ENCODE measurements at places on chromosomes 6 and 20. TPM values are rescaled to one million over a fixed set of nuclear protein-coding genes. Genes with fewer than 3 reads are reported as not detected.

DNA sequence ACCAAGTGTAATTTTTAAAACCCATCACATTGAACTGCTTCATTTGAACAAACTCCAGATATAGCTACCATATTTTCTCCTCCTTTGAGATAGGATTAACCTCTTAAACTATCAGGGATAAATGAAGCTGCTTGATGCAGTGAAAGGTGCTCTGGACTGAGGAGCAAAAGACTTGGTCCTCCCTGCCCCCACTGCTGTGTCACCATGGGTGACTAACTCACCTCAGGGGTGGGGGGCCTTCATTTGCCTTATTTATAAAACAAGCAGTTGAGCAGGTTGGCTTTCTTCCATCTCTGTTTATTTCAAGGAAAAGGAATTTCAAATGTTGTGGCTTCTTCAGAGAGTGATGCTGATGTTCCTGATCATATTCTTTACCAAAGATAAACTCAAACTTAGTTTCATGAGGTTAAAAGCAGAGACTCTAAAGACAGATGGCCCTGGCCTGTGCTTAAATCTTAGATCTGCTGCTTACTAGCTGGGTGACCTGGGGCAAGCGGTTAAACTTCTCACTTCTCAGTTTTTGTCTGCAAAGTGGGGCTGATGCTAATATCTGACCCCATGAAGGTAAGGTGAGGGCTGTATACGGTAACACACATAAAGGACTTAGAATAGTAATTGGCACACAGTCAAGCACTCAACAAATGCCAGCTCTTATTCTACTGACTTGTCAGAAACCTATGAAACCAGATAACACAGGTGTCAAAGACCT lies 50.5 kb downstream of the FHL5 start:
- DNase-seq = no peak
- H3K27me3 ChIP-seq = no peaks in the 10 kb centered on the region
- no peak overlapping the region for H3K4me3 ChIP-seq
- no peak overlapping the region for H3K27ac ChIP-seq
- no peaks in the 10 kb centered on the region for H3K4me1 ChIP-seq

DNA sequence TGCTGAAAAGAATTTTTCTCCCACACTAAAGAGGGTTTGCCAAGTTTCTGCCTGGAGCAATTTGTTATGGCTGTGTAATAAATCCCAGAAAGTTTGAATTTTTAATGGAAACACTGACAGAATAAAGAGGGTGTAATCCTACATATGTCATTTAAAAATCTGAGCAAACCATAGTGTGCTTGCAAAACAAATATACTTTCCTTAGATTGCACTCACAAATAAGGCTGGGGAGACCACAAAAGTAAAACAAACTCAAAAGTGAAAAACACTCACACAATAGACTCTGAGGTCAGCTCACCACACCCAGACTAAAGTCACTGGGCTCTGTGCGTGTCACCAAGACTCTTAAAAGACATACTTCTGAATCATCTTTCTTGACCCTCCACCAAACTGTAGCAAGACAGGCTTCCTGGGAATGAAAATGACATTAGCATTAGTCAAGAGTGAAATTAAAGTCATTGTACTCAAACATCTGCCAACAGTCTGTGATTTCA lies 4.8 kb upstream of the ATXN1 start:
- peaks cover 69% of the 10 kb centered on the region for H3K4me1 ChIP-seq

- H3K27me3 ChIP-seq = no peaks in the 10 kb centered on the region
- H3K36me3 ChIP-seq = no peaks in the 10 kb centered on the region
- peak; percentile 88 for DNase-seq
- H3K27ac ChIP-seq = peak overlapping the region; percentile 93
- peak overlapping the region; percentile 93 for H3K4me3 ChIP-seq
Observed at GRCh38 chr6:38640216-38640909, 634 bp upstream of the BTBD9 start.

DNA sequence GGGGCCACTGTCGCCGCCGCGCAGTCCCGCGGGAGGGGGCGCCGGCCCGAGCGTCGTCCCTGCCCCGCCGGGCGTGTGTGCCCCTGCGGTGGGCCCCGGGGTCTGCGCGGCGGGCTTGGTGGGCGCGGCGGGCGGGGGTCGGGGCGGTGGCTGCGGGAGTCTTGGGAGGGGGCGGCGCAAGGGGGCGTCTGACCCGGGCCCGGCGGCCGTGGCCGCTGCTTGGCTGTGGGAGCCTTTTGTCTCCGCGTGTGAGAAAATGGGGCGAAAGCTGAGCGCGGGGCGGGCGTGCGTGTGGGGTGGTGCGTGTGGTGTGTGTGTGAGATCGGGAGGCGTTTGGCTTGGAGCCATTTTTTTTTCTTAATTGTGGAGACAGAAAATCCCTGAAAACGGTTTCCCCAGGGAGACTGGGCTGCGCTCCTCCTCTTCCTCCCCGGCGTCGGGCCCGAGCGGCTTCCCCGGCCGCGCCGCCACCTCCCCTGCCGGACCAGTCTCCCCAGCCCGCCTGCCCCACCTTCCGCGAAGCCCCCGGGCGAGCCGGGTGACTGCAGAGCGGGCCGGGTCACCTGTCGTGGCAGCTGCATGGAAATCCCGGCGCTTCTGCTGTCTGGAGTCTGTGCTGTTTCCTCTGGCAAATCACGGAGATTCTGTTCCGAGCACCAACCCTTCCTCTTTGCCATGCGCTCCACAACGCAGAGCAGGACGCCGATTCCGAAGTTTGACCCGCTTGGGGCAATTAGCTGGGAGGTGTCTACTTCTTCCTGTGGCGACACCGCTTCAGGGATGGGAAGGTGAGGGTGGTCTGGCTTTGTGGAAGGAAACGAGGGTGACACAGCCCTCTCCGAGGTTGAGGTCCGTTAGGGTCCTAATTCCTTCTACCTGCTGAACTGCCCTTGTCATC lies 64.4 kb downstream of the GTF2H5 start:
- H3K27me3 ChIP-seq = no peaks in the 10 kb centered on the region
- H3K4me1 ChIP-seq = peaks cover 6% of the 10 kb centered on the region
- H3K4me3 ChIP-seq = peak overlapping the region; percentile 89
- H3K36me3 ChIP-seq = no peaks in the 10 kb centered on the region
- peak overlapping the region; percentile 43 for H3K27ac ChIP-seq
- peak; percentile 82 for DNase-seq

GRCh38 chr6:7993952-7994351 lies 70.2 kb downstream of the BLOC1S5 start:
- H3K36me3 ChIP-seq = no peaks in the 10 kb centered on the region
- no peak overlapping the region for H3K27ac ChIP-seq
- no peak for DNase-seq
- peaks cover 34% of the 10 kb centered on the region for H3K4me1 ChIP-seq
- H3K4me3 ChIP-seq = no peak overlapping the region
- no peaks in the 10 kb centered on the region for H3K27me3 ChIP-seq

DNA sequence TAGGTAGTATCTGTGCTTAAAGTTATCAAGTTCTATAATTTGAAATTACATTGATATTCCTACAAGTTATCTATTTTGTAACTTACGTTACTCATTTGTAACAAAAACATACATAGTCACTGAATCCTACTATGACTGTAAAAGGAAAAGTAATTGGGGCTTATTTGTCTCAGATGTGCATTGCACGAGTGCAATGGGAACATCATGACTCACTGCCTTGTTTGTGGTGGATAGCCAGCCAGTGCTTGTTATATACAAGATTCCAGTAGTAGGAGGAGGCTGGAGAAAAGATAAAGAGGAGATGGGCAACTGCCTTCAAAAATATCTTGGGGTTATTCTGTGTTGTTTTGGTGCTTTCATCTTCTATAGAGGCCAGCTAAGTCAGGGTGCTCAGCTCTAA lies 164.1 kb downstream of the RNF144B start:
- no peaks in the 10 kb centered on the region for H3K4me1 ChIP-seq
- DNase-seq = peak; percentile 92
- H3K27ac ChIP-seq = peak overlapping the region; percentile 24
- H3K4me3 ChIP-seq = peak overlapping the region; percentile 25
- no peaks in the 10 kb centered on the region for H3K36me3 ChIP-seq

DNA sequence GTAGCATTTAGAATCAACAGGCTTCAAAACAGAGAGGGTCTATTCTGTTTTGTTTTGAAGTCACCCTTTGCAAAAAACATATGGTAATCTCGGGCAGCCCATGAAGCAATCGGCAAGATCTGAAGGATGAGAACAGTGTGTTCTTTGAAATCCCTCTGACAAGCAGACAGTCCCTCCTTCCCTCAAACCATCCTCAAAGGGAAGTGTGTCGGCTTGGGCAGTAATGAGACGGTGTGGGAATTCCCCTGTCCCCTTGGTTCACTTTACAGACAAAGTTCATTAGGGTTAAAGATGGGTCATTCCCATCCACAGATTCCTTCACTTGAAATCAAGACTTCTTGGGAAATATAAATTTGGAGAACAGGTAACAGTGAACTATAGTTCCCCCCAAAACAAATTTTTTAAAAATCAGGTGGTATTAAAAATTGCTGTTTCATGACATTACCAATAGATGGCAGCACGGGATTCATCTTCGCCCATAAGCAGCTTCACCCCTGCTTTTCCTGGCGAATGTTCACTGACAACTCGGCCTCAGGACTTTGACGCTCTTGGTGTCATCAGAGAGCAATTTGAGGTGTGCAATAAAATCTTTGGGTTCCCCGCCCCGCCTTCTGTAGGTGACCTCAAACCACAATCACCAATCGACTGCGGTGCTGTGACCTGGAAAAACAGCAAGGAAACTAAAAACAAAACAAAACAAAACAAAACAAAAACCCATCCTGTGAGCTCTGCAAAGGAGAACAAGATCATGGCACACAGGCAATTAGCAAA lies 159.3 kb upstream of the TNFAIP3 start:
- H3K4me1 ChIP-seq = peaks cover 11% of the 10 kb centered on the region
- no peaks in the 10 kb centered on the region for H3K27me3 ChIP-seq
- H3K36me3 ChIP-seq = no peaks in the 10 kb centered on the region

GRCh38 chr20:43248341-43248740 lies 58.6 kb upstream of the PTPRT start:
- H3K27ac ChIP-seq = no peak overlapping the region
- H3K36me3 ChIP-seq = no peaks in the 10 kb centered on the region
- no peaks in the 10 kb centered on the region for H3K27me3 ChIP-seq
- H3K4me3 ChIP-seq = no peak overlapping the region
- no peaks in the 10 kb centered on the region for H3K4me1 ChIP-seq

Gene OXT
- polyA plus RNA-seq = 0.70 TPM
